ENCODE measurements at places on chromosomes 13 and 19.

DNA sequence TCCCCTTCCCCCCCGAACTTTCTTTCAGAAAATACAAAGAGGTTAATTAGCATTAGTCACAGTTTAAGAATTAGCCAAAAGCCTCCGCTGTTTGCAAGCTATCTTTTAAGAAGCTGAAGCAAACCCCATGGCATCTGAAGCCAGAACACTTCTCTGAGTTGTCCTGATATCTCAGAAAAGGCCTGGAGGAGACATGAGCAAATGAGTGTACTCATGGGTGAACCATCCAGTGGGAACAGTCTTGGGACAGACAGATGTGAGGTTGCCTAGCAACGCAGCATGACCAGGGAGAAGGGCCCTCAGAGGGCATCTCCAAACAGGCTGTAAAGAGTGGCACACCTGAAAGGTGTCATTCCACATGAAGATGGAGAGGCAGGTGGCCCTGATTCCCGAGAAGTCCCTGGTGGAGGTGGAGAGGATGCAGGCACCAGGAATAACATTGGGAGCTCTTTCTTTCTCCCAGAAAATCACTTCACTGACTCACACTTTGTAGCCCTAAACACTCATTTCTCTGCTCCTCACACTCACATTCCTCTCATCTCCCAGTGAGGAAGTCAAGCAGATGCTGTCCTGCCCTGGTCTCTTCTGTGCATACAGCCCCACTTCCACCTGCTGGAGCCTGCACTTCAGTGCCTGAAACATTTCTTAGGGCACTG lies 87.0 kb upstream of the TSHZ3 start:
- no peak for DNase-seq

DNA sequence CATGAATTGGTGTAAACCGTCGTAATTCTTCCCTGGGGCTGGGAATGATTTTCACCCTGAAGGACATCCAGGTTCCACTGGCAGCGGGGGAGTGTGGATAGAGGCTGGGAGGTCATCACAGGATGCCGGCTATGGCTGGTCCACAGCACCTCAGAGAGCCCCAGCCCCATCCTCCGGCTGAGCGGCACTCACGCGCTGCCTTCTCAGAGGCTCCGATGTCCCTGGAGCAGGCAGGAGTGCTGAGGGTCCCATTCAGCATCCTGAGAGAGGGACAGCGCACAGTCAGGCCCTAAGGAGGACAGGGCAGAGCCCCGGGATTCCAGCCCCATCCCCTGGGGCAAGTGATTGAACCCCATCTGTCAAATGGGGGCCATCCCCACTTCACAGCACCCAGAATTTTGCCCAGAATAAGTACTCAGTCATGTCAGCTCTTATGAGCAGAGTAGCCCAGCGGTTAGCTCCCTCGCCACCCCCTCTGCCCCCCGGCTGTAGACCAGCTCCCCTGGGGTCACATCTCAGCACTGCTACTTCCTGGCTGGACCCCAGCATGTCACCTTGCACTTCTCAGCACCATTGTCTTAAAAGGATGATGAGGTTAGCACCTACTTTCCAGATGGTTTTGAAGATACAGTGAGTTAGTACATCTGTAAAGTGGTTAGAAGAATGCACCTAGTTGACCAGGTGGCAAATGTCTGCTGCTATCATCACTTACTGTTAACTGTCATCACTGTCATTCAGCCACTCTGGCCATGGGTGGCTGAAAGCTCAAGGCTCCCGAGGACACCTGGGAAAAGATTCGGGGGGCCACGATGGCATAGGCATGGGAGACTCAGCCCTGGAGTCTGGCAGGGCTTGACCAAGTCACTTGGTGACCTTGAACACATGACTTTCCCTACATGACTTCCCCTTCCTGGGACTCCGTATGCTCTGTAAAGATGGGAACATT lies 11.9 kb downstream of the GRAMD1A start:
- no peak for DNase-seq

GRCh38 chr13:24887759-24888158 lies 123.8 kb downstream of the RNF17 start:
- DNase-seq = no peak

GRCh38 chr13:60701895-60702294 lies 304.9 kb downstream of the TDRD3 start:
- no peak for DNase-seq

DNA sequence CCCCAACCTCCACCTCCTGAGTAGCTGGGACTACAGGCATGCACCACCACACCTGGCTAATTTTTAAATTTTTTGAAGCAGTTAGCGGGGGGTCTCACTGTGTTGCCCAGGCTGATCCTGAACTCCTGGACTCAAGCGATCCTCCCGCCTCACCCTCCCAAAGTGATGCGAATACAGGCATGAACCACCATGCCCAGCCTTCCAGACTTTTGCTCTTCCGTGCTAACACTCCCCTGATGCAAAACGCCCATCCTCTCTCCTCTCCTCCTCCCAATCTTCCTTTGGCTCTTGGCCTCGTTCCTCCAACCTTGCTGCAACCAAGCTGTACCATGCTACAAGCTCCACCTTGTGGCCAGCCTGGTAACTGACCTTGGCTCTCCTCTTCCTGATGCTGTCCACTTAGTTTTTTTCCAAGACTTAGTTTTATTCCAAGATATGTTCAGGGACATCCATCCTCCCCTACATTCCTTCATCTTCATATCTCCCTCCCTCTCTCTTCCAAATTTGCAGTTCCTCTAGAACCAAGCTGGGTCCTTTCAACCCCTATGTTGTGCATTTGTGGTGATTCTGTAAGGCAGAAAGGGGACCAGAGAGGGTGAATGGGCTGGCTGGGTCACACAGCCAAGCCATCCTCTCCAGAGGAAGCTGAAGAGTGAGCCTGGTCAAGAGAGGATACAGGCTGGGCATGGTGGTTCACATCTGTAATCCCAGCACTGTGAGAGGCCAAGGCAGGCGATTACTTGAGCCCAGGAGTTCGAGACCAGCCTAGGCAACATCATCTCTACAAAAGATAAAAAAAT lies 32.8 kb downstream of the TINCR start:
- no peak for DNase-seq
